ENCODE measurements at places on chromosomes 2 and 18.

- DNase-seq, result no peak
These were observed 23.8 kb downstream of the SMAD4 start for GRCh38 chr18:51053814-51054213.

- no peak for DNase-seq
These were observed 14.3 kb upstream of the CTLA4 start for GRCh38 chr2:203853271-203853670.

DNA sequence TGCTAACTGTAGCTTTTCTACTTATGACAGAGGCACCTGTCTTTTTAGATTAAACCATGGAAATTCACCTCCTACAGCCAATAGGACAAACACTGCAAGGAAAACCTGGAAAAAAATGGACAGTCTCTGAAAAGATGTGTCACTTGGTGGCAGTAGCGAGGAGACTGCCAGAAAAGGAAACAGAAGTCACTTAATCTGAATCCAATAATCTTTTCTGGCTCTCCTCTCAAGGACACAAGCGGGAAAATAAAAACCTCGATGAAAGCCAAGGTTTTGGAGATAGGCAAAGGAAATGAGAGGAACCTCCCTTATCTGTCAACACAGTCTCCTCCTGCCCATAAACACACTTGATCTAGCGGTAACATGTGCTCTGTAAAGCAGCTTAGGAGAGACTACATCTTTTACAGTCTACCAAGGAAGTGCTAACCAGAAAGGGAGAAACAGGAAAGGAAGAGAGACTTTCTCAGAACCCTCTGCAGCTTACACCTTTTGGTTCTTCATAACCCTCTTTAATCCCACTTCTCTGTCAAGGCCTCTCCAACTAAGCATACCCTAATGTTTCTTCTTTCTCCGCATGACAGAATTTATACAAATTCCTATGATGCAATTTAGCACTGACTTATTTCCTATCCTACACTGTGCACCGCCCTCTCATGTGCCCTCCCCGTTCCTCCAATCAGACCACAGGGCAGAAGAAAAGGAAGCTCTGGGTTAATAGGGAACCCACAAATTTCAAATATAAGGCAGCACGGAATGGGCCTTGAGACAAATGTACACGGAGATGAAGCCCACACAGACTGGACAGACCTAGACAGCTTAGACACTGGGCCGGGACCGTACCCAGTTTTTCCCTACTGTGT lies 52.8 kb downstream of the CLASP1 start:
- DNase-seq, result peak; percentile 52

GRCh38 chr2:167842047-167842446 lies 405.3 kb downstream of the STK39 start:
- DNase-seq, result no peak

DNA sequence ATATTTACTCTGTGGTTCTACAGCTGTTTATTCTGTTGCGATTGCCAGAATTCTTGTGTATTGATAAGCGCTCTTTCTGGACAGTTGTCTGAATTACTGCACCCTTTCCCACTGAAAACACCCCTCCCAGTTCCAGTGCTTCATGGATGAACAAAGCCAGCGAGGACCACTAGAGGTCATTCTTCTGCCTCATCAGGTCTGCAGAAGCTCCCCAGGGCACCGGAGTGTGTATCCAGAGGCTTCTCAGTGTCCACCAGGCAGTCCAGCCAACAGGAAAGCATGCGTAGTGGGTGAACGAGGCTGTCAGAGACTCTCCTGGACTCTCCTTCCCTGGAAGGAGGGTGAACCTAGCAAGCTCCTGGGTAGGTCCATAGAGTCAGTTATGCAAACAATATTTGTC lies 40.6 kb upstream of the INHBB start:
- DNase-seq, result peak; percentile 45

DNA sequence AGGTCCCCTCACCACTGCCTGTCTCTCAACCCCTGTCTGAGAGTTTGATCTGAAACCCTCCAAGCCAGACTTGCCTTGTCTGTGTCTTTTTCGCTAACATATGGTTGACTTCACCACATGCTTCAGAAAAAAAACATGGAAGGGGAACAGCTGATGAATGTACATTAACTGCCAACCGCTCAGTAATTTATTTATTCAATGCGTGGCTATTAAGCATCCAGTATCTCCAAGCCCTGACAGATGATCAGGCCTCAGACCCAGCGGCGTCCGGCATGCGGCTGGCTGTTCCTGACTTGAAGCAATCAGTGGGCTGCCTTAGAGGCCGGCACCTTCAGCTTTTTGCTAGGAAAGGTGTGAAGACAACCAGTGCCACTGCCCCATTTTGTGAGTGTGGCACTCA lies 62.3 kb downstream of the NGEF start:
- DNase-seq, result no peak

DNA sequence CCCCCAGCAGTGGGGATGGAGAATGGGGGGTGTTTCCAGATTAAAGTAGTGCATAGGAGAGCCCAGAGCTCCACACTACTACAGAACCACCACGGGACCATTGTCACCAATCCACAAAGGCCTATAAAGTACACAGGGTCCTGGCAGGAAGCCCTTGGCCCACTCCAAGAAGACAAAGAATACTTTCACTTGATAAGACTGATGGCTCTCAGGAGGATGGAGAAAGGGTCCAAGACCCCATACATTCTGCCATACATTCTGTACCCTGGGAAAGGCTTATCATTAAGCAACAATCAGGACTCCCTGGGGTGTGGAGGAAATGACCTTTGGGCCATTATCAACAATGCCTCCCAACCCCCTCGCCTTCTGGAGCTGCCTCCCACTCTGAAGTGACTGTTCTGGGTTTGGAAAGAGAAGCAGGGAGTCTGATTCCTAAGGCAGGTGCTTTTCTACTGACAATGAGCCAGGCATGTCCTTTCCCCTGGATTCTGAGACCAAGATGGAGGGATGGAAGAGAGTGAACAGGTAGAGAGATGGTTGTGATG lies 85.4 kb downstream of the XDH start:
- DNase-seq, result no peak

DNA sequence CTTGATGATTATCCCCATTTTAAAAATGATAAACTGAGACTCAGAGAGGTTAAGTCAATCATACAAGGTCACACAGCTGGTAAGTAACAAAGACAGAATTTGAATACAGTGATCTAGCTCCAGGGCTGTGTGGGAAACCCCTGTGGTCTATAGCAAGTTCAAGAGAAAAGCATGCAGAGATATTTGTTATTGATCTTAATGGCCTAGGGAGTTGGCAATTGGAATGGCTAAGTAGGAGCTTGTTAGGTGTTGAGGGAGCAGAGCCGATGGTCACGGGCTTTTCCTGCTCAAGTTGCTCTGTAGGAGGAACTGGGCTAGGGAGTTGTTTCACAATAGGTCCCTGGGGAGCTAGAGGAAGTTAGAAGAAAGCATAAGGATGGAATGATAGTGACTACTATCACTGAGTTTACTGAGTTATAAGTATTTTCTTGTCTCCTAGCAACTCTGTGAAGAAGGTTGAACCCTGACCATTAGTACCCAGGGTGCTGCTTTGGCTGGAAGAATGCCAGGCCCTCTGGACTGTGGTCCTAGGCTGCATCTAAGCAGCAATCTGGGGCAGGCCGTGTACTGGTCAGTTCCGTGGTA lies 30.0 kb downstream of the RNF125 start:
- DNase-seq, result peak; percentile 25
